SJSA1 (cell line): ENCODE measurements at places on chromosomes 7 and 10. TPM values are rescaled to one million over a fixed set of nuclear protein-coding genes. Genes with fewer than 3 reads are reported as not detected.

FFAR4 gene
- not detected in 2 replicates for total RNA-seq

ARHGAP22 gene
- 0.53 TPM in 1 of 2 replicates, not detected in the other for total RNA-seq

H2BK1 gene
- not detected in 2 replicates for total RNA-seq

DNA sequence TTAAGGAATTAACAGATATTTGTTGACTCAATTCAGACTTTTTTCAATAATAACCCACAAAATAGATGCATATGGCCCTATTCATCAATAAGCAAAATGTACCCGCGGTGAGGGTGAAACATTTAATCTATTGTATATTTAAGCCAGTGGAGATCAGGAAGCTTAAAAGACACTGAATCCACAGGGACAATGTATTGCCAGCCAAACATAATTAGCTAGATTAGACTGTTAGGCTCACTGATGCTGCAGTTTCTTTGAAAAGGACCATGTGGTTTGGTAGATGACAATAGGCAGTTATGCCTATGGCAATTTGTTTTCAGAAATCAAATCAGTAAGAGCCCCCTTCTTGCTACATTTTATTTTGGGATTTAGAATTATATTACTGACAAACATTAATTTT is 87.3 kb upstream of the PLXDC2 start:
- no peaks in the 10 kb centered on the region for H3K36me3 ChIP-seq
- no peaks in the 10 kb centered on the region for H3K27me3 ChIP-seq
- peaks cover 10% of the 10 kb centered on the region; the same call in 1 of the 2 replicates for H3K4me1 ChIP-seq
- no peak overlapping the region for H3K27ac ChIP-seq

DNA sequence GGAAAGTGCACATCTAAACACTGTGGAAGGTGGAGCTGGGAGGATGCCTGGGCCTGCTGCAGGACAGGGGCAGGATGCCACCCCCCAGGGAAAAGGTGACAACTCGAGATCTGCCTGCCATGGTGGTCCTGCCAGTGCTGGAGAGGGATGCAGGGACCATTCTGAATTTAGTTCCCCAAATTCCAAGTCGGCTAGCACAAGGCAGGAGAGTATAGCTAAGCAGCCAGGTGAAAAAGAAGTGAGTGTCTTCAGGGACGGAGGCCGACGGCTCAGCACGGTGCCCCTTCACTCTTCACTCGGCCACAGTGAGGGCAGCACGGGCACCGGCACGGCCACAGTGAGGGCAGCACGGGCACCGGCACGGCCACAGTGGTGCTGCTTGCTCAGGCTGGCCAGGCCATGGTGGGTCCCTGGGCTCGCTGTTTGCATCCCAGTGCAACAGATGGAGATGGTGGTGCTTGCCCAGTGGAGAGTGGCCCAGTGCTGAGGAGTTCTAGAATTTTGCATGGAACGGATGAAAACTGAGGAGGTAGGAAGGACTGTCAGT is 161.3 kb upstream of the SHH start:
- peaks cover 29% of the 10 kb centered on the region for H3K27me3 ChIP-seq
- no peak overlapping the region for H3K27ac ChIP-seq
- no peak overlapping the region for H3K4me3 ChIP-seq
- H3K36me3 ChIP-seq = no peaks in the 10 kb centered on the region
- H3K4me1 ChIP-seq = no peaks in the 10 kb centered on the region
- no peak for DNase-seq

DNA sequence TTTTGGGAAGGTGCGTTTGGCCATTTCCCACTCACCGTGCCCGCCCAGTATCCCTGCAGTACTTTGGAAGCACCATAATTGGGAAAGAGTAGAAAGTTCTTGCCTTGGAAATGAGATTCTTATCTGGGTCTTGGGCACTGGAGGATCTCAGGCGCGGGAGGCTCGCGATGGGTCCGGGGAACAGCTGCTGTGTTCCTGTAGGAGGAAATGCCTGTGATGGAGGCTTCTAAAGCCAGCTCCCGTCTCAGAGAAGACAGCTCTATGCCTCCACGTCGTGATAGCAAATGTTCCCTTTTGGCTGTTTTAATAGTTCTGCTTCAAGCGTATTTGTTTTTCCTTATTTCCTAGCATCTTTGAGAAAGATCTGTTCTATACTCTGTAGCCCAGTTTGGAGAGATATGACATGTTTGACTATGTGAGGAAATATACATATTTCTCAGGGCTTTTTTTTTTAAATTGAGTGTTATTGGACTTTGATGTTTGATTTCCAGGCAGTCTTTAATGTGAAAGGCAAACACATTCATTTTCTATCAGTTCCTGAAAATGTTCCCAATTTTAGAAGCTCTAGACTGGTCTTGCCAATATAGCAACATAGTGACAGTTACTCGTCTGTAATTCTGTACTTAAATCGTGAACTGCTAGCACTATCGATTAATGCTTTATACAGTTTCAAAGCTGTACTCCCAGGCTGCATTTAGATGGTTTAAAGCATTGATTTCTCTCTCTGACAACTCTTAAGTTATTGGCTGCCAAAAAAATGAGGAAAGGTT is 280.8 kb downstream of the DPP6 start:
- H3K4me1 ChIP-seq = no peaks in the 10 kb centered on the region
- H3K36me3 ChIP-seq = no peaks in the 10 kb centered on the region
- H3K4me3 ChIP-seq = no peak overlapping the region
- H3K27ac ChIP-seq = no peak overlapping the region

DNA sequence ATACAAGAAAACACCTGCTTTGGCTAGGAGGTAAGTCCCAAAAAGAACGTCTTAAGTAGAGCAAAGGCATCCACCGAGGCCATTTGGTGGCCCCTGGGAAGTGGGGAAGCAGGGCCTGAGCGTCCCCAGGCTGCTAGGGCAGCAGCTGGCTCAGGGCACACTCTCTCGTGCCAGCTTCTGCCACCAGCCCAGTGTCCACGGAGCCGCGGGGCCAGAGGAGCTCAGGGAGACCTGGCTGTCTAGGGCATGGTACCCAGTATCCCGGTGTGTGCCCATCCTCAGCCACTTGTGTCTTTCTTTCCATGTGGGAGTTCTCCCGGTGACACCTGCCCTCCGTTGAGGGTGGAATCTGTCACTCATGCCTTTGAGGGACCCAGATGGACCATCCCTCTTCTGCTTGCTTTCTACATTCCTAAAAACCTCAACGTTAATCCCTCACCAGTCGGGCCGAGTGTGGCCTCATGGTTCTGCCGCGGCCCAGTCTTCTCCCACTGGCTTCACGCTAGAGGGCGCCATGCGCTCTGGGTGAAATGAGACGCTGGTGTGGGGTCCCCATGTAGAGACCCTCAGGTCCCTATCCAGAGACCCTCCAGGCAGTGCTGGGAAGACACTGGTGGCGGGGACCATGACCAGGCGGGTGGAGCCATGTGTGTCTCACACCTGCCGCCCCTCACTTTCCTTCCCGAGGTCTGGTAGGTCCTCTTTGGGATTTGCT is 9.5 kb upstream of the AP5Z1 start:
- no peak for DNase-seq
- H3K4me3 ChIP-seq = no peak overlapping the region
- peaks cover 62% of the 10 kb centered on the region for H3K36me3 ChIP-seq
- no peaks in the 10 kb centered on the region for H3K27me3 ChIP-seq
- no peak overlapping the region for H3K27ac ChIP-seq

DNA sequence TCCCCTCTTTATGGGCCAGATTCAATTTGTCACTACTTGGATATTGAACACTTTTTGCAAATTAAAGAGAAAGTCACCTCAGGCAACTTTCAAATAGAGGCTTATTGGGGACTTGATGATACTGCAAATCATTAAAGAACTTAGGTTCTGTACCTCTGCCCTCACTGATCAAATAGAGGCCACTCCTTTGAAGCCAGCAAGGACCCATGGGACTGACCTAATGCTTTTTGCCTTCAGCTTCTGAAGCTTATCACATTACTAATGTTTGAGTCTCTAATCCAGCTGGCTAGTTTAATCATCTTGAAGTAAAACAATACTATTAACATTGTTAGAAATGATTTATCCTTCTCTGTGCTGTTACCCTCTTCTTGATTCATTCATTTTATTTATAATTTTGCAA is 93.0 kb upstream of the ZNF800 start:
- H3K27ac ChIP-seq = no peak overlapping the region
- H3K4me3 ChIP-seq = no peak overlapping the region
- H3K36me3 ChIP-seq = no peaks in the 10 kb centered on the region
- peaks cover 2% of the 10 kb centered on the region; the same call in 1 of the 2 replicates for H3K27me3 ChIP-seq
- H3K4me1 ChIP-seq = no peaks in the 10 kb centered on the region
- no peak for DNase-seq

DNA sequence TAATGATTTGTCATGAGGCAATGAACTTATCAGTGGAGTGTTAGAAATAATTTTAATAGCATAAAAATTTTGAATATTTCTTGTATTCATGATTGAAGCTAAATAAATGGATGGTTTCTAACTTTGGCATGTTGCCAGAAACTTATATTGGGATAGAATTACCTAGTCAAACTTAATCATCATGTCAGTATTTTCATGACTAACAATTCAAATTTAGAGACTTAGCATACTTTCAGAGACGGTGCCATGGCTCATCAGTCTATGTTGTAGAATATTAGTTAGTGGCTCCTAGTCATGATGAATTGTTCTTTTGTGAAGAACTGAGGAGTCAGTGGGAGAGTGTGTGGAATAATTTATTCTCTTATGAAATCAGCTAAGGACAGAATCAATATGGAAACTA is 599.6 kb upstream of the POT1 start:
- H3K36me3 ChIP-seq = no peaks in the 10 kb centered on the region
- H3K4me3 ChIP-seq = no peak overlapping the region
- no peaks in the 10 kb centered on the region for H3K4me1 ChIP-seq
- no peak for DNase-seq
